ENCODE measurements at places on chromosomes 6 and 20. TPM values are rescaled to one million over a fixed set of nuclear protein-coding genes. Genes with fewer than 3 reads are reported as not detected.

The MRAP2 gene
- total RNA-seq = not detected

DNA sequence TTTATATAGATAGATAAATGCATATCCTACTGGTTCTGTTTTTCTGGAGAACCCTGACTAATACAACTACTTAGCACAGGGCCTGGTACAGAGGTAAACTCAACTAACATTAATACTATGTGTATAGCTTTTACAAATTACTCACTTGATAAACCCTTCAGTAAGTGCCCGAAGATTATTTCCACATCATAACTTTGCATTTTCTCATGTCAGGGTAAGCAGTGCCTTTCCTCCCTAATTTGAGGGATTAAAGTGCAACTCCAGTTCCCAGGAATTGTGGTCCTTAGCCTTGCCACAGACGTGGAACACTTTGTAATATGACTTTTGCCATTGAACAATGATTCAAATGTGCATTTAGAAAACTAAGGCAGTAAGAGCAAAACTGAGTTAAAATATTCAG is 147.5 kb upstream of the SMLR1 start:
- no peak for DNase-seq

The SLC17A3 gene
- 23.2 TPM for total RNA-seq

DNA sequence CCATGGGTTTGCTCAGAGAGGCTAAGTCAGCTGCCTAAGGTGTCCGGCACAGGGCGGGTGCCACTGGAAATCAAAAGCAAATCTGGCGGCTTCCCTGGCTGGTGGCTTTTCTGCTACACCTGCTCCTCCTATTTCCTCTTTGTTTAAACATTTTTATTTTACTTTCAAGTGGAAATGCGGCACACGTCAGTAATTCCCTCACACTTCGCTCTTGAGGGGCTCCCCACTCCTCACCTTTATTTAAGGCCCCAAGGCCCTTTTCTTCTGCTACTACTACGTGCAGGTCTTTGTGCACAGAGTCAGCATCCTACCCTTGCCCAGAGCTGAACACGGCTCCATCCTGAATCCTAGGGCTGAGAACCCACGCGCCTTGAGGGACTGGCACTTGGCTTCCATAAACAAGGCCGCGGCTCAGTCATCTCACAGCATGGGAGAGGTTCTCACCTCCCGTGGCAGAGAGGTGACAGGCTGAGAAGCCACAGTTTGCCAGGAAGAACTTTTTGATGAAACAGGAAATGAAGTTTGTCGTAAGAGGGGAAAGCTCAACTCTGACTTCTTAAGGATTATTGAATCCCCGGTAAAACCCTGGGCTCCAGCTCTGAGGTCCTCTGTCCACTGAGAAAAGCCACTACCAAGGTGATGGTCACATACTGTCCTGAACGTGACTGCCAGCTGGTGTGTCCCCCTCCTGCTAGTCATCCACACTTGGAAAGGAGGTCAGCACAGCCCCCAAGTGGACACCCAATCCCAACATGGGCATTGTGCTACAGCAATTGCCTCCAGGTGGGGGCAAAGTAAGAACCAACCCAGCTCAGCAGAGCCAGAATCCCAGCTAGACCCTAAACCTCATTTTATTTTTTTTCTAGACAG is 48.0 kb downstream of the NFATC2 start:
- DNase-seq = no peak

The PCED1A gene
- total RNA-seq = 18.4 TPM

DNA sequence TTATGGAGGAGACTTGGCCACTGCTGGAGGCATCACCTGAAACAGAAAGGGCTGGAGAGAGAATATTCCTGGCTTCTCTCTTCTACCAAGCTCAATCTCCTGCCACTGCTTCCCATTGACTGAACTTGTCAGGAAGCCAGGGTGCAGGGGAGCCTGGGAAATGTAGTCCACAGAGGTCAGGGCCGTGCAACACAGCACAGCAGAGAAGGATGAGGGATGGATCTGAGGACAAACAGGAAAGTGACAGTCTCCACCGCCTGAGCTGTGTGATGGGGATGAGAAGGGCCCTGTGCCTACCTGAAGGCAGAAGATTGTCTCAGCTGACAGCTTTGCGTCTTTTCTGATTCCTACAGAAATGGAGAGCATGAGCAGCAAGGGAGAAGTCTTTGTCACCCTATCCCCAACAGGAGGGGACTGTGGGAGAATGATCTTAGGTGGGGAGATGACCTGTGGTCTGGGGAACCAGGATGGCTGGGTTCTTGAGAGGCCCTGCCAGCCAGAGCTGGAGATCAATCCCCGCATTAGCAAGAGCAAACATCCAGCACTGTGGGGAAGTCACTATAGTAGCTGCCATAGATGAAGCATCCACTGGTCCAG is 114.2 kb downstream of the SNX5 start:
- peak; percentile 81 for DNase-seq

The SPEF1 gene
- total RNA-seq = not detected

DNA sequence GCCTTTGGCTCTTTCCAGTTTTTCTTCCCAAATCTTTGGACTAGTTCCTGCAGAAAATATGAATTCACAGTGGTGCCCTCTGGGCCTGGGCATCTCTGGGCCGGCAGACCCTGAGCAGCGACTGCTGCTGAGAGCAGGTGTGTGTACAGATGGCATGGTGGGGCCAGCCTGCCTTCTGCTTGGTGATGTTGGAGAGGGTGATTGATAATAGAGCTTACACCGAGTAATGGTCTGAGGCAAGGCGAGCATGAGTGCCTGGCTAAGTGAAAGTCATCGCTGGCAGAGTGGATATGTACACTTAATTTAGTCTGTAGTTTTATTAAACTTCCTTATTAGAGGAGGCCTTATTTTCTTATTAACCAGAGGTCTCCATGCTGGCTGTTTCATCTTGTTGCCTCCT is 156.9 kb downstream of the CDKAL1 start:
- no peak for DNase-seq

DNA sequence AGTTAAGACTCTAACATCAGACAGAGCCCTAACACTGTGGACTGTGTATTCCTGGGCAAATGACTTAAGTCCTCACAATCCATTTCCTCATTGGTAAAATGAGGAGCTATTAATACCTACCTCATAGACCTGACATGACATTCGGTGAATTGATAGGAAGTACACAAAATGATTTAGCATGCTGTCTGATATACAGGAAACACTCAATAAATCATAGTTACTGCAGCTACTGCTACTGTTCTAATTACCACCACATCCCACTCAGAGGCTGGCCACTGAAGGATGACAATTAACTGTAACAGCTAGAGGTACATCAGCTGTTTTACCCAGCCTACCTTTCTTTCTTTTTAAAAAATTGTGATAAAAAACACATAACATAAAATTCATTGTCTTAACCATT is 87.7 kb downstream of the PLCG1 start:
- no peak for DNase-seq

The MAFB gene
- total RNA-seq = 30.6 TPM

DNA sequence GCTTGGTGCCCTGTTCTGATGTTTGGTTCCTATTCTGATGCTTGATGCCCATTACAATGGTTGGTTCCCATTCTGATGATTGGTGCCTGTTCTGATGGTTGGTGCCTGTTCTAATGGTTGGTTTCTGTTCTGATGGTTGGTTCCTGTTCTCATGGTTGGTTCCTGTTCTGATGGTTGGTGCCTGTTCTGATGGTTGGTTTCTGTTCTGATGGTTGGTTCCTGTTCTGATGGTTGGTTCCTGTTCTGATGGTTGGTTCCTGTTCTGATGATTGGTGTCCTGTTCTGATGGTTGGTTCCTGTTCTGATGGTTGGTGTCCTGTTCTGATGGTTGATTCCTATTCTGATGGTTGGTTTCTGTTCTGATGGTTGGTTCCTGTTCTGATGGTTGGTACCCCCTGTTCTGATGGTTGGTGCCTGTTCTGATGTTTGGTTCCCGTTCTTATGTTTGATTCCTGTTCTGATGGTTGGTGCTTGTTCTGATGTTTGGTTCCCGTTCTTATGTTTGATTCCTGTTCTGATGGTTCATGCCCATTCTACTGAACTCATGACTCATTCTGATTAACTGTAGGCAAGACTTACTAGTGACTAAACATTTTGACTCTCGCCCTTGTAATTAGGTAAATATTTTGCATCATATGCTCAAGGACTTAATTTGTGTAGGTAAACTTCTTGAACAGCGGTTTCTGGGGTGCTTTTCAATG is 146.2 kb downstream of the DLL1 start:
- no peak for DNase-seq

DNA sequence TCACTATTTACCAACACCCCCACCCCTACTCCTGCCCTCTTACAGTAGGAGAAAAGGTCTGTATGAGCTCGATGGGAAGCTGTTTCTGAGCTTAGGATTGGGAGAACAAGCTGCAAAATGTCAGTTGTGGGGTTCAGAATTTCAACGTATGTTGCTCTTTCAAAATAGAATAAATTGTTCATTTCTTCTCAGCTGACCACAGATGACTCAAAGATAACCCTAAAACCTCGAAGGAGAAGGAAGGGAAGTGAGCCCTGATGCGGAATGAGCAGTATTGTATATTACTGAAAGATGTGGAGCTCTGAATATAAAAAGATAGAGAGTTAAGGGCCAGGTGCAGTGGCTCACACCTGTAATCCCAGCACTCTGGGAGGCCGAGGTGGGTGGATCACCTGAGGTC is 35.9 kb upstream of the MYLIP start:
- DNase-seq = no peak

- DNase-seq = no peak
Measured at GRCh38 chr6:152821525-152821924, 70.9 kb downstream of the VIP start.

- DNase-seq = no peak
Measured at GRCh38 chr6:126064748-126065401, 78.5 kb downstream of the TRMT11 start.

DNA sequence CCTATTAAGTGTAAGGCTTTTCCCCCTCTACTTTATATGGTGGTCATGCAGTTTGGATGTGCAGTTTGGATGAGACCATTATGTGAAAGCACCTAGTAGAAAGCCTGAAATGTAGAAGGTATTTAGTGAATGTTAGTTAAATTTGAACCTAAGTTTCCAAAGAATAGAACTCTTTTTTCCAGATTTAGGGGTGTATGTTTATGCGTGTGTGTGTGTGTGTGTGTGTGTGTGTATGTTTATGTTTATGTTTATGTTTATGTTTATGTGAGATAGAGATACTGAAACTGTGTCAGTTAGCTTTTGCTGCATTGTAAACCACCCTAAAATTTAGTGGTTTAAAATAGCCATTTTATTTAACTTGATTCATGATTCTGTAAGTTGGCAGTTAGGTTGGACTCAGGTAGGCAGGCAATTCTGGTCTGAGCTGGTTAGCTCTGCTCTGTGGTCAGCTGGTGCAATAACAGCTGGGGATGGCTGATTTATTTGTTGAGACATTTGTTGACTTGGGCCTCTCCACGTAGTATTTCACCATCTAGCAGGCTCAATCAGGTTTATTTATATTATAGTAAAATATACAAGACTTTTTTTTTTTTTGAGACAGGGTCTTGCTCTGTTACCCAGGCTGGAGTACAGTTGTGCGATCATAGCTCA is 54.0 kb downstream of the STK4 start:
- peak; percentile 31 for DNase-seq

DNA sequence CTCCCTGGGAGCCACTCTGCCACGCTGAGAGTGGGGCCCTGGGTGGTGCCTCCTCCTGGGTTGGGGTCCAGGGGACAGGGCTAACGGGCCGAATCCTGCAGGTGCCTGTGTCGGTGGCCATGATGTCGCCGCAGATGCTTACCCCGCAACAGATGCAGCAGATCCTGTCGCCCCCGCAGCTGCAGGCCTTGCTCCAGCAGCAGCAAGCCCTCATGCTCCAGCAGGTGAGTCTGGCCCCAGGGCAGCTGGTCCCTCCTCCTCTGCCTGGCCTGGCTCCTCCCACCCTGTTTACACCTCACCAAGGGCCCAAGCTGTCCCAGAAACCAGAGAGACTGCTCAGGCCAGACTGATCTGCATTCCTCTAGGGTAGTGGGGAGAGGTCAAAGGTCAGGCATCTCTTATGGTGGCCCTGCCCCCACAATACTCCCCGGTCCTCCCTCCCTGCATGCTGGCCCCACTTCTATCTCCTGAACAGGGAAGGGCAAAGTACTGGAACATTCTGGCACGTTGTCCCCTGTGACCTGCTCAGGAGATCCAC is 38.6 kb downstream of the FOXP4 start:
- DNase-seq = peak; percentile 90

GRCh38 chr6:125745281-125746018 is 4.0 kb upstream of the HEY2 start:
- no peak for DNase-seq

The MYCT1 gene
- 5.0 TPM for total RNA-seq

The SNAP25 gene
- 0.32 TPM for total RNA-seq

The HCRTR2 gene
- total RNA-seq = not detected

DNA sequence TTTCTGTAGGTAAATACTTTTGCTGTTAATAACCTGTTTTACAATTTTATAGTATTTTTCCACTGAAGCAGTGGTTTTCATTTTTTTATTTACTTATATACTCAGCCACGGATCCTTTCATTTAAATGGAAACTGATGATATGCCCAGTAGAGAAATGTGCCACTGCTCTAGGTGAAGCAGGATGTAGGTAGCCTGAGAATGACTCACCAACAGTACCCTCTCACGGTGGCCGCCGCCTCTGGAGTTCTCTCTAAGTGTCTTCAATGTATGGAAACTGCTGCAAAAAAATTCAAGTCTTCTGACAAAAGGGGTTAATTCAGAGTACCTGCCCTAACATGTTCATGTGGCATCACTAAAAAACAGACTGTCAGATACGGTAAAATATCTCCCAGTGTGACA is 6.4 kb downstream of the EYA4 start:
- no peak for DNase-seq

- DNase-seq = peak; percentile 87
Measured at GRCh38 chr20:23435626-23436539, 3.6 kb upstream of the CSTL1 start.
